SK-N-DZ (cell line): ENCODE measurements at places on chromosomes 7 and 10.

- no peak for DNase-seq
Observed at GRCh38 chr10:13590886-13591285, 4.1 kb downstream of the PRPF18 start.

DNA sequence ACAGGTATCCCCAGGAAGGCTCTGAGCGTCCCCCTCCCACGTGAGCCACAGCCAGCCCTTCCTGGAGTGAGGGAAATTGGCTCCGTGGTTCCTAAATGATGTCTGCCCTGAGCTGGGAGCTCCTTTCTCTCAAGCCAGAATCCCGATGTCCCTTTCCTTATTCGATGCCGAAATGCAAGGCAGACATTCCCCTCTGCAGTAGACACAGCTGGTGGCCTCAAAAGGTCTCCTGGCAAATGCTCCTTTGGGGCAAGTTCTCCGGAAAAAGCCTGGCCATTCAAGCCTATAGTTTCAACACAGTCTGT, 98.9 kb downstream of the HIP1 start:
- no peak for DNase-seq

DNA sequence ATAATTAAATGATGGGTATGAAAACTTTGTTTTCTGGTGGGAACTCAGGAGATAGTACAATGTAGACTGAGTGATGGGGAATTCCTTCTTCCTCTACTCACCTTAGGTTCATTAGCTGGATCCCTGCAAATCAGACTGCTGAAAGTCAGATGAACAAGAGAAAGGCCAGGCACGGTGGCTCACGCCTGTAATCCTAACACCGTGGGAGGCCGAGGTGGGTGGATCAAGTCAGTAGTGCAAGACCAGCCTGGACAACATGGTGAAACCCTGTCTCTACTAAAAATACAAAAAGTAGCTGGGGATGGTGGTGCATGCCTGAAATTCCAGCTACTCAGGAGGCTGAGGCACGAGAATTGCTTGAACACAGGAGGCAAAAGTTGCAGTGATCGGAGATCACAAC, 28.7 kb upstream of the ST8SIA6 start:
- no peak for DNase-seq

- no peak for DNase-seq
Observed at GRCh38 chr7:117113871-117114270, 160.6 kb downstream of the ST7 start.

- DNase-seq: no peak
Observed at GRCh38 chr10:30931094-30931493, 100.6 kb downstream of the ZNF438 start.

GRCh38 chr7:37825038-37825437, 23.4 kb upstream of the NME8 start:
- no peak for DNase-seq

DNA sequence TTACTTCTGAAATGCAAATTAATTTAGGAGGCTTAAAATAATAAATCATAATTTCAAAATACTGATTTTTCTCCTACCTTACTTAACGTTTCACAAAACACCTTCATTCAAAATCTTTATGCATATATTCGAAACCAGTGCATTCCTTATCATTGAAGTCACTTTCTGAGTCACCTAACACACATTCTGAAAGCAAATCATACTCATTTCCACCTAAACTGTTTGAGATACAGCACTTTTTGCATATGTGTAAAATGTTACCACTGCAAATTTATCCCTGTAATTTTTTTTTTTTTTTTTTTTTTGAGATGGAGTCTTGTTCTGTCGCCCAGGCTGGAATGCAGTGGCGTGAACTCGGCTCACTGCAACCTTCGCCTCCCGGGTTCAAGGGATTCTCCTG, 15.7 kb downstream of the PPP3CB start:
- DNase-seq: no peak

GRCh38 chr7:94069162-94069739, 65.1 kb upstream of the BET1 start:
- DNase-seq: no peak

GRCh38 chr10:124292911-124293615, 125.7 kb downstream of the OAT start:
- DNase-seq: no peak
